ENCODE measurements at places on chromosomes 7 and 10.

DNA sequence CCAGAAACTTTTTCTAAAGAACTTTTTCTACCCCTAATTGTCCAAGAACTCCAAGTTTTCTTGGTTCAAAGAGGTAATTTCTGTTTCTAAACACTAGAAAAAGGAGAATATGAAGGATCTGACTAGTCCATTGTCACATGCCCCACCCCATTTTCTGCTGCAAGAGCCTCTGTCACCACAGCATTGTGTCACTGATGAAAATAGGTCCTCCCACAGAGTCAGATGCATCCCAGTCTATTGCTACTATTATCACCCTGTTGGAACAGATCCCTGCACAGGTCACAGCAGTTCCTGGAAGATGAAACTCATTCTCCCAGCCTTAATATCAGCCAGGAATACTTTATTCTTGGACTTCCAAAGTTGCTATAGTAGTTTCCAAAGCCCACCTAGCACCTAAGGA lies 7.5 kb upstream of the CFTR start:
- DNase-seq = no peak

DNA sequence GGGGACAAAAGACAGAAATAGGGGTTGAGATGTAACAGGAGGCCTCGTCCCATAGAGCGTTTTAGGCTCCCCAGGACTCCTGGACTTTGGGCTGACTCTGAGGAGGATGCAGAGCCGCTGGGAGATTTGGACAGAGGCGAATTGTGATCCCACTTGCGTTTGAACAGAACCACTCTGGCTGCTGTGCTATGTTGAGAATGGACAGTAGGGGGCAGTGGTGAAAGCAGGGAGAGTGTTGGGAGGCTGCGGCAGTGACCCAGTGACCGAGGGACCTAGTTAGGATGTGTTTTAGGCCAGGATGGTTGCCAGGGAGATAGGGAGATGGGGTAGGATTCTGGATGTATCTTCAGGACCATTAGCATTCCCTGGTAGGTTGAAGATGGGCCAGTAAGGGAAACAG lies 271.6 kb downstream of the CCDC3 start:
- no peak for DNase-seq

DNA sequence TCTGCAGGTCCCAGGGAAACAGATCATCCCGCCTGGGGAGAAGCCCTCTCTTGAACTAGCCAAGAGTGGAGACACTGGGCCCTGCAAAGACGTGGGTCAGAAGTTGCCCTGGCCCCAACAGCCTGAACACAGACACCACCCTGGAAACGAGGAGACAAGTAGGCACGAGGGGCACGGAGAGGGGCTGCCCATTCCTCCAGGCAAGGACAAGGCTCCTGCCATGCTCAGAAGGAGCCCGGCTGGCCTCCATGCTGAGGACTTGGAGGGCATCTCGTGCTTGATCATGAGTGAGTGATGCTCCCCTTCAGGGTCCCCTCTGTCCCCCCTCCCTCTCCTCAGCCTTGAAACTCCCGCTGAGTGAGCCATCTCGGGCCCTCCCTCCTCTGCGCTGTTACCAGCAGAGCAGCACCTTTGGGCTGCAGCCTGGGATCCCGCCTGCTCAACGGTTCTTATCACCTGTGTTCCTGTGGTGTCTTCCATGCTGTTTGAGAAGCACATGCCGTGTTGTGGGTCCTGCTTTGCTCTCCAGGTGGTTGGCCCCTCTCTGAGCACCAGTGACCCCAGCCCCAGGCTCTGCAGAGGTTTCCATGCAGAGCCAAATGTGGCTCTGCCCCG lies 544.3 kb downstream of the TCERG1L start:
- no peak for DNase-seq

DNA sequence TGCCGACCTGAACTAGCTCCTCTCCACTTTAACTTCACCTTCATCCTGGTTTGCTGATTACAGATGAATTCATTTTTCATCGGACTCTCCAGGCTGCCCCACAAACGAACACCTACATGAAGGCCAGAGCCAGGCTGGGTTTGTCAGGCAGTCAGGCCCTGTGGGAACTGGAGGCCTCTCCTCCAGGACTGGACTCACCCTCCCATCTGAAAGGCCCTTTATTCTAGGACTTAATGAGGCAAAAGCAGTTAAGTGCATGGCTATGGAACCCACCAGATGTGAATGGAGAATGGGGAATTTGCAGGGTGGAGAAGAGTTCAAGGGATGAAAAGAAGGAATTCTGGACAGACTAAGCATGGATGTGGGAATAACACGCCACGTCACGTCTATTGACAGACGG lies 170.8 kb downstream of the ARHGAP12 start:
- DNase-seq = no peak

DNA sequence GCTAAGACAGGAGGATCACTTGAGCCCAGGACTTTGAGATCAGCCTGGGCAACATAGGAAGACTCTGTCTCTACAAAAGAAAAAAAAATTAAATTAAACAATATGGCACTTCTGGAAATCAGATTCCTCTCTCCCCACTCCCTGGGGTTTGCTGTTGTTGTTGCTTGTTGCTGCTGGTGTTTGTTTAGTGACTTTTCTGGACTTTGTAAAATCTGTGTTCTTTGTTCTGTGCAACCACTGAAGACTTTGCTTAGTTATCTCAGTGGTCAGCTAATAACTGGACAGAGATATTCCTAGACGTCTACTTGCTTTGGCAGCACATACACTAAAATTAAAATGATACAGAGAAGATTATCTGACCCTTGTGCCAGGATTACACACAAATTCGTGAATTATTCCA lies 10.3 kb upstream of the WIPI2 start:
- DNase-seq = no peak

- no peak for DNase-seq
These were observed 169.4 kb downstream of the KIAA1217 start for GRCh38 chr10:24378126-24378920.

DNA sequence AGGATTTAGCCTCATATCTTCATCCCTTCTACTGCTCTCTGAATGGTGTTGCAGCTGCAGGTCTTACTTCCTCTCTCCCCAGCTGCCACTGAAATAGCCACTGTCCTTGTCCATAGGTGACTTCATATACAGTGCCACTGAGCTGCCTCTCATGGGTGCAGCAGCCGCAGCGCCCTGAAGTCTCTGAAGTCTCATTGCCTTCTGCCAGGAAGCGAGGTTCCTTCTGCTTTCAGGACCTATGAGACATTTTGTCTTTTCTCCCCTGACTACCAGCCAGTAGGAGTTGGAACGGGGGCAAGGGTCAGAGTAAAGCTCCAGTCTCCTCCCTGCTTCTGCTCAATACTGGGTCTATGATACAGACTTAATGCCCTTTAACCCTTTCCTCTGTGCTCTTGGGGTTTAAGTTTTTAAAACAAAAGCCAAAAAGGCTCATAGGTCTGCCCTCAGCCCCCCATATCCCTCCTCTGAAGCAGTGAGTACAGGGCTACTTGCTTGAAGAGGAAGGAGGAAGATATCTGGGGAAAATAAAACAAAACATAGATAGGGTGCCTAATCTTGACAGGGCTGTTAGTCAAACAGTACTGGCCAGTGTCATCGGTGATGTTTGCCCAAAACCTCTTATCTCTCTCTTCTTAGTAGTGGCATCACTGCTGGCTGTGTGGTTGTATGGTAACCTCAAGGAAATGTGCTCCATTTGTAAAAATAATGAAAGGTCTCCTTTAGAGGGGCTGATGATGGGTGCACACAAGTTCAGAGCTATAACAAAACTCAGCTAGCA lies 7.1 kb downstream of the PLCE1 start:
- no peak for DNase-seq

- no peak for DNase-seq
These were observed 35.0 kb downstream of the ZFAND2A start for GRCh38 chr7:1124816-1125602.

- no peak for DNase-seq
These were observed 48.3 kb downstream of the LRGUK start for GRCh38 chr7:134175334-134176036.
